Muscle of back (tissue), 13 donors: ENCODE measurements at places on chromosomes 2 and 18. TPM values are rescaled to one million over a fixed set of nuclear protein-coding genes. Genes with fewer than 3 reads are reported as not detected.

The AFF3 gene
- polyA plus RNA-seq: 3.6 TPM

The ABCG5 gene
- not detected for polyA plus RNA-seq

The TSPYL6 gene
- polyA plus RNA-seq: not detected

The TUBA3E gene
- polyA plus RNA-seq: 0.24 TPM

- DNase-seq: no peak
Measured at GRCh38 chr2:187854801-187855200, 300.6 kb upstream of the TFPI start.

GRCh38 chr2:233049194-233049761 is 10.9 kb upstream of the INPP5D start:
- DNase-seq: no peak

DNA sequence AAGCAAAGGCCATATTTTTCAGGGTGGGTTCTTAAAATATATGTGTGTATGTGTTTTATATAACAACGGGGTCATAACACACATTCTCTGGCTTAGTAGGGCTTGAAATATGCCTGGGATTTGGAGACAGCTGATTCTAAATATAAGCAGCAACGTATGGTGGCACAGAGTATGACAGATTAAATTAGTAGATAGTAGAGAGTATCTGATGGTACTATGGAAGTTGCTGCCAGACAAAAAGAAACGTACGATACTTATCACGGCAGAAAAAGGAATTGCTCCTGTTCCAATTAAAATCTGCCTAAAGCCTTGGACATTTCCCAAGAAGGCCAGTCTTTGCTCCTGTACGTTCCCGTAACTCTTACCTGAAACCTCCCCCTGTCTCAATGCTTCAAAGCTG is 607.9 kb upstream of the ID2 start:
- DNase-seq: no peak

The STARD6 gene
- polyA plus RNA-seq: not detected

The POTEI gene
- polyA plus RNA-seq: 0.09 TPM

DNA sequence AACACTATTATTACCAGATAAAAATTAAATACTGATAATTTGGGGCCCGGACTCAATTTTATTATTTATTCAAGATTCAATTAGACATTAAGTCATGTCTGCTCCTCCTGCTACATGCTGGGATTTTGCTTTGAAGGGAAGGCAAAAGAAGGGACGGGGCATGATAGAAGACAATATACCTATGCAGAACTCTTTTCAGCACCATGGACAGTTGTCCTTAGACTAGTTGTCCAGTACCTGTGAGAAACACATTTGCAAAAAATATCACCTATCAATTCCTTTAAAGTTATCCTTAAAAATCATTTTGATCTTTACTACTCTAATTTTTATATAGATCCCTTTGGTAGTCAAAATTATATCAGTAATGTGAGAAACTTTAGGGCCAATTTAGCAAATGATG is 100.2 kb upstream of the SULT1C3 start:
- peak; percentile 20 for DNase-seq

The AOX1 gene
- 1.1 TPM for polyA plus RNA-seq

GRCh38 chr2:240127911-240128607 is 8.0 kb downstream of the COPS9 start:
- no peak for DNase-seq

The KANSL1L gene
- 22.8 TPM for polyA plus RNA-seq

DNA sequence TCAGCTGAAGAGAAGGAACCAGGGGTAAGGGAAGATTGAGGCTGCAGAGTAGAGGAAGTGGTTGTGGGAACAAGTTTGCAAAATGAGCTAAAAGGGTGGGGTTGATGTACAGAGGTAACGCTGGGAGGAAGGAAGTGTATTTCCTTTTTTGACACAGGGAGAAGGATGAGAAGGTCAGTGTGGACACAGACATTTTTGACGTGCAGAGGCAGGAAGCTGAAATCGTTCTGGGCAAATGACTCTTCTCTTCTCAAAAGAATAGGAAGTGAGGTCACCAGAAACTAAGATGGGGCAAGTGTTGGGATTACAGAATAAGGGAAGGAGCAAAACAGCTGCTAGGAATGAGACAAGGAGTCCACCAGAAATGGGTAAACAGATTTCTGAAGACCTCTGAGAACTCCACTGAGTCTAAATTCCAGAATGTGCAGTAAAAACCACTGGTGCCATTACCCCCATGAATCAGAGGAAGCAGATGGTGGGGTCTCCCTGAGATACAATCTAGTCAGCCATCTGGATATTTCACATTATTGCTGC is 20.0 kb upstream of the RNF149 start:
- DNase-seq: no peak

DNA sequence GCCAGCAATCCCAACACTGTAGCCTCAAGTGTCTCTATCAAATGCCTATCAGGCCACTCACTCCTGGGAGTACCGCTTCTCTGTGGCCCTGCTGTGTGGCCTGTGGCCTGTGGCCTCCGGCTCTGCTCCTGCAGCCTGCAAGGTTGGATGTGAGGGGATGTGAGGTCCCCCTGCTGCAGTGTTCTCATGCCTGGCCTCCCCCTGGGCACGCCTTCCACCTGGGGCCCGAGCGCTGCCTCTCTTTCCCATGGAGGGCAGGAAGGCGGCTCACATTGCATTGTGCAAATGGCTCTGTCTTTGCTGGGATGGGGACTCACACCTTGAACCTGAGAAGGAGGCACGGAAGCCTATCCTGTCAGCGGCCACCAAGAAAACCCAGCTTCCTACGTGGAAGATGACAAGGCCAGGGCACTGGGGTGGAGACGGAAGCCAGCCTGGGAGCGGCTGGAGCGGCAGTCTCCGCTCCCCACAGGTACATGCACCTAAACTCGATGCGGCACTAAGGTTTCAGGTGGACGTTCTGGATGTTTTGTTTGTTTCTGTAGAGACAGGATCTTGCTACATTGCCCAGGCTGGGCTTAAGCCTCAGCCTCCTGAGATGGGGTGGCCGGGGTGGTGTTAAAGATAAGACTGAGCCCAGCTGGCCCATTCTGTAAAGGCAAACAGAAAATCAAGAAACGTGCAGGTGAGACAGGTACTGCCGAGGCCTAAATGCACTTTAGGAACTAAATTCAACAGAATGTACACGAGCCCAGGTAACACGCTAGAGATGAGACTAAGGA is 140.1 kb downstream of the HDAC4 start:
- no peak for DNase-seq

- DNase-seq: no peak
Measured at GRCh38 chr2:18001671-18002070, 123.2 kb downstream of the KCNS3 start.
